ENCODE measurements at places on chromosomes 5 and 9.

GRCh38 chr5:53936481-53937352, 373.7 kb downstream of the ARL15 start:
- DNase-seq: no peak

- no peak for DNase-seq
These were observed 368 bp downstream of the SH3TC2 start for GRCh38 chr5:149062371-149063016.

- no peak for DNase-seq
These were observed 640.9 kb downstream of the SEMA5A start for GRCh38 chr5:8905021-8905420.

- DNase-seq: no peak
These were observed 75.4 kb downstream of the GRIA1 start for GRCh38 chr5:153565822-153566221.

DNA sequence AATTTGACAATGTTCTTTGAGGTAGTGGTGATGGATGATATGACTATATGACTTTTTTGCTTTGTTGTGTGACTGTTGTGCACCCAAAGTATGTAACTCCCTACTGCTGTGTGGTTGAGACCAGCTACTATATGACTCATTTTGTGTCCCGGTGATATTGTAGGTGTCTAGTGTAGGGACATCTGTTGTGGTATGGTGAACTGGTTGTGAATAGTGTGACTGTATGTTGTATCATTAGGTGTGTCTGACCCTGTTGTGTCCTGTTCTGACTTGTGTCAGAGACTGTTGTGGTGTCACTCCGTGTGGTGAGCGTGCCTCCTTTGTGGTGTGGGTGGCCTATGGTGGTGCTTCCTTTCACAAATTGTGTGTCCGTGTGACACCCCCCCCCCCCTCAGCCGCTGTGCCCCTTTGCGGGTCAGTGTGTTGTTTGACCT, 11.2 kb upstream of the CXXC5 start:
- DNase-seq: no peak

DNA sequence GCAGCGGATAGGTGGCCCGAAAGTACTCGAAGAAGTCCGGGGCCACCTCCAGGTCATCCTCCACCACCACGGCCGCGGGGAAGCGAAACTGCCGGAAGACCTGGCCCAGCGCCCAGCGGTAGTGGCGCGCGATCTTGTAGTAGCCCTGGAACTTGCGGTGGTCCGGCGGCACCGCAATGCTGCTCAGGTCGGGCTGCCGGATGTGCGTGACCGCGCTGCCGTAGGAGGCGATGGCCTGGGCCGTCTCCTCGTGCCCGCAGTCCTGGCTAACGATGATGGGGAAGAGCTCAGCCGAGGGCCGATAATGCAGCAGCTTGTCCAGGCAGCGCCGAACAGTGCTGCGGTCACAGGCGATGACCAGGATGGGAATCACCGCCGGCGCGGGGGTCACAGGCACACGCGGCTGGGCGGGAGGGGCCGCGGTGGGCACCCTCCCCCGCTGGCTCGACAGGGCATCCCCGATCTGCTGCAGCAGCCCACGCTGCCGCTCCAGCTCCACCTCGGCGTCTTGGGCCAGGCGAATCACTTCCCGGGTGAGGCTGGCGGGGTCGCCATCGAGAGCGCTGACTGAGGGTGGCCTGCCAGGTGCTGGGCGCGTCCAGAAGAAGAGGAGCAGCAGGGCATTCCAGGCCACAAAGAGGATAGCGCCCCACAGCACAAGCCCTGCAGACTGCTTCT, 10.2 kb downstream of the MGAT1 start:
- no peak for DNase-seq

DNA sequence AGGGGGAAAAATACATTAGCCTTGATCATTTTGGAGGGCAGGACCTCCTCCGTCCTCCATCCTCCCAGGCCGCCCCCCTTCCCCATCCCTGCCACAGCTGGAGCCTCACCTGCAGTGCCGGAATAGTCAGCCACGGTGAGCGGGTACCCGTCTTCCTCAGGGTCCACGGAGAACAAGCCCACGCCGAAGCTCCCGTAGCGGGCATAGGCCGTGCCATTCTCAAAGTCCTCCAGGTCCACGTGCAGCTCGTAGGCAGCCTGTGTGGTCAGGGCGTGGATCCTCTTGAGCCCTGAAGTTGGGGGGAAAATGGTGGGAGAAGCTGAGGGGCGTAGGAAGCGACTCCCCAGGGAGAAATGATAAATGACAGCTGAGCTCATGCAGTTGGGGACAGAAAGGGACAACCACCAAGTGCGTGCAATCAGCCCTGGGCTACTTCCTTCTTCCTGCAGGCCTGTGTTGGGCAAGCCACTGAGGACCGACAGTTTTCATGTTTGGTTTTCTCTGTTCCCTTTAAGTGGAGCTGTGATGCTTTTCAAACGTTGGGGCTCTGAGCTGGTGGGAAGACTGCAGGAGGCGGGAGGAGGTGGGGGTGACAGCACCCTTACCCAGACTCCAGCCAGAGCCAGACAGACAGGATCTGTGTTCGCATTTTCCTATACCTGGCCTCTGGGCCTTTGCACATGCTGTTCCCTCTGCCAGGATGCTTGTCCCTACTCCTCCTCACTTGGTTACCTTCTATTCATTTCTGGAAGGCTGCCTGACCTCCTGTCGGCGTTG, 8.7 kb upstream of the QRFP start:
- DNase-seq: no peak

DNA sequence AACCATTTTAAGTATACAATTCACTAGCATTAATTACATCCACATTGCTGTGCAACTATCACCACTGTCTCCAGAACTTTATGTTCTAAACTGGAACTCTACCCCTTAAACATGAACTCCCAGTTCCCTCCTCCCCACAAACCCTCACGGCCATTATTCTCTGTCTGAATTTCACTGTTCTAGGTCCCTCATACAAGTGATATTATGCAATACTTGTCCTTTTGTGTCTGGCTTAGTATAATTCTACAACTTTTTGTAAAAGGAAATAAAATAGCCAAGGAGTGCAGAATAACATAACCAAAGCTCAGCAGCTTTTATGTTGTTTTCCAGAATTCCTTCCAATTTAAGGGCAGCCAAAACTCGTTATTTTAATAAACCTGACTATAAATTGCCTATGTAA, 53.2 kb downstream of the NAA35 start:
- DNase-seq: no peak

- no peak for DNase-seq
These were observed 6.9 kb upstream of the ABCA1 start for GRCh38 chr9:104934691-104935500.

DNA sequence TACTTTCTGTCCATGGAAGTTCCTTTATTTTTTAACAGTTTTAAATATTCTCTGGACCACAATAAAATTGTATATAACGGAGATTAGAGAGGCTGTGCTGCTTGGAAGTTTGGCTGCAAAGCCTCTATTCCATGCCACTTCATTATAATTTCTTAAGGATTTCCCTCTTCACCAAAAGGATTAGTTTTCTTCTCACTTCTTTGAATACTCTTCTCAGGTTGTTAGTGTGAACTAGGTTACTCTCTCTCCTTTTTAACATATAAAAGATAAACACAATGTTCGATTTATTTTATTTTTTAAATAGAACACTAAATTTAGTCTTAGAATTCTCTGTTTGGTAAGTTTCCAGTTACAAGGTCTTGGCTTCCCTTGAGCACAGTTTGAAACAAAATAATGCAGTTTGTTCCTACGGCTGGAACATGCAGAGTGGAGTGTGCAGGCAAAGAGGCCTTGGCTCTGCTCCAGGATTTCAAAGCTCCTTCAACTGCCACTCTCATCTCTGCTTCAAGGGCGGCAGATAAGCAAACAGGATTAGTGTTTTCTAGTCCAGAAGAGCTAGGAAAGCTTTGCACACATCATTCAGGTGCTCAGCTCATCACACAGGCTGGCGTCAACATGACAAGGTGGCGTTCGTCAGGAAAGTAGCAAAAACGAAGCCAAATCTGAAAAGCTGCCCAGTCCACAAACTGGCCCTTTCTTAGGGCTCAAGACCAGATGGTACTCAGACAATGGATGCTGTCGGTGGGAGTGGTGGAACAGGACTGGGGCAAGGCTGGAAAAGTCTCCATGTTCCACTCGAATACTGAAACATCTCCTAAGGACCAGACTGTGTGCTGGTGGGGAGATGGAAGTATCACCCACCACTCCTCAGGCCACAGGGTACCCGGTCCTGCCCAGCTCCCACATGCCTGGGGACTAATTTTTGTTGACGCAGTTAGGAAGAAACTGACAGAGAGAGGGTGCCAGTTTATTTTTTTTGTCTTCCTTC, 286.6 kb downstream of the CRB2 start:
- peak; percentile 8 for DNase-seq

- DNase-seq: no peak
These were observed 301.3 kb upstream of the ADCY2 start for GRCh38 chr5:7094626-7095025.
